ENCODE measurements at places on chromosomes 2 and 18.

- no peak for DNase-seq
Observed at GRCh38 chr18:50117863-50118262, 77.1 kb downstream of the MYO5B start.

DNA sequence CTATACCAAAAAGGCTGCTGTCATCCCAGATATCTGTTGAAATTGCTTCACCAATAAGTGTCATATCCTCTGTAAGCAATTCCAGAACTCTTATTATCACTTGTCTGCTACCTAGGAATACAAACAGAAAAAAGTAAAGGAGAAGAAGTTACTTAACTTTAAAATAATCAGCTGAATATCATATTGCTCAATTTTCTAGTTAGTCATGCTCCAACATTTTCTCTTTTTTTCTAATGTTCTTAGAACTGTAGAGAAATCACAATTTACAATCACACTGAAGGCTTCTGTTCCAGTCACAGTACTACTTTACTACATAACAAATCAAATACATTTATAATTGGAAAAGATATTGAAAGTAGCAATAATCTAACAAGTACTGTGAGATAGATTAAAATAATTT is 17.4 kb downstream of the RTTN start:
- no peak for DNase-seq

DNA sequence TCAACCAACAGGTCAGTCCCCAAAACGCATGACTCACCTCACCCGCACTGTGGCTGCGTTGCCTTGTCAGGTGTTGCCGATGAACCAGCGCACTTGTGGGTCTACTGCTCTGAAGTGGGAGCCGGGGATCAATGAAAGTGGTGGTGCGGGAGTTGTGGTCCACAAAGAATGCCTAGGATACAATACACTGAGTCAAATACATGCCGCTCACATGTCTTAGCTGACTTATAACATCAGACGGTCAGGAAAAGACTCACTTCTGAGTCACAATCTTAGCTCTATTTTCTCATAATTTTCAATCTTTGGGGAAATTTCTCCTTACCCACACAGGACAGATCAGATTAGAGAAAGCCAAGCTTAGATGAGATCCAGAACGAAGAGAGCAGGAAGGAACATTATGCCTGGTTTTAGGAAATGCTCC is 107.1 kb upstream of the STK17B start:
- no peak for DNase-seq

- no peak for DNase-seq
Observed at GRCh38 chr18:73101977-73102376, 234.2 kb upstream of the NETO1 start.

DNA sequence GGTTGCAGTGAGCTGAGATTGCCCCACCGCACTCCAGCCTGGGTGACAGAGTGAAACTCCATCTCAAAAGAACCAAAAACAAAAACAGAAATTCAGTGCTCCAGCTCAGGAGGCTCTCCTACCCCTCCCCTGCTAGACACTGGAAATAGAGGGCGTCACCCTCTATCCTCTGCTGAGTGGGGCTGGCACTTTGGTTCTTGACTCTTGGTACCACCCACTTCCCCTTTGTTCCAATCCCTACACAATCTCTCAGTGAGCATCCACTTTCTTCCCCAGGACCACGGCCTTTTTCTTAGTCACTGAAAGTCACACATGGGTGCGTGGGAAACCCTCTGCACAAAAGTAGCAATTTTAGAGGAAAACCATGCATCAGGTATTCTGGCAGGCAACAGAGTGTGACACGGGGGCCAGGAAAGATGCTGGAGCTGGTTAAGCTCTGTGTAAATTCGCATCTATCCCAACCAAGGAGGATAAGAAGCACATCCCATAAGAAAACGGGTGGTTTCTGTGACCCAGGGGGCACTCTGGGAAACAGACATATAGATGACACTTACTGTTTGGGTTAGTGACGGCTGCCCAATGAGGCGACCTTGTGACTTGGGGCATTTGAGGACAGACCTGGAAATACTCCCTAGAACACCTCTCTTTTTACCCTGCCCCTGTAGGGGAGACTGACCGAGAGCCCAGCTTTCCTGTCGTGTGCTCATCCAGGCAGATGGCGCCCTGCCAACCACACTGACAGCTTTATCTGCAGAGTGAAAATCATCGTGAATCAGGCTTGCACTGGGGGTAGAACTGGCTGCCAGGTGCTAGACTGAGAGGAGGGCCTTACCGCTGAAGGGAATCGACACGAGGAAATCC is 7.7 kb downstream of the HJURP start:
- no peak for DNase-seq

DNA sequence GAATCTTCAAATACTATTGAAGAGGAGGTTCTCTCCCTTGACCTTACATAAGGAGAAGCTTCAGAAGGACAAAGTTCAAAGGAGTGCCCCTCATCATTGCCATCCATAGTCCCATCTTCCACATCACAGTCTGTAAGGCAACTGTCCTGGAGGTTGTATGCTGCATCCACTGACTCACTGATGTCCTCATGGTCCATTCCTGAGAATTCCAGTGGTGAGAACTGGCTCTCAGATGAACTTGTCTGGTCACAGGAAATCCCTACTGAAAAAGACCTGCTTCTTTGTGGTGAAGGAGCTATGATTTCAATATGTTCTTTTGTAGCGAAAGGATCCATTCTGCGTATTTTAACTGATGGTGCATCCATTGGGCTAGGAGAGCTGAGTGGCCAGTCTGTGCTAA is 52.2 kb downstream of the EIF2AK3 start:
- no peak for DNase-seq

GRCh38 chr2:219513787-219514186 is 495 bp upstream of the ASIC4 start:
- DNase-seq = no peak

- DNase-seq = no peak
Observed at GRCh38 chr18:70659036-70659925, 370.4 kb downstream of the SOCS6 start.

GRCh38 chr2:102736110-102736409 is 25.8 kb upstream of the TMEM182 start:
- DNase-seq = peak; percentile 50

DNA sequence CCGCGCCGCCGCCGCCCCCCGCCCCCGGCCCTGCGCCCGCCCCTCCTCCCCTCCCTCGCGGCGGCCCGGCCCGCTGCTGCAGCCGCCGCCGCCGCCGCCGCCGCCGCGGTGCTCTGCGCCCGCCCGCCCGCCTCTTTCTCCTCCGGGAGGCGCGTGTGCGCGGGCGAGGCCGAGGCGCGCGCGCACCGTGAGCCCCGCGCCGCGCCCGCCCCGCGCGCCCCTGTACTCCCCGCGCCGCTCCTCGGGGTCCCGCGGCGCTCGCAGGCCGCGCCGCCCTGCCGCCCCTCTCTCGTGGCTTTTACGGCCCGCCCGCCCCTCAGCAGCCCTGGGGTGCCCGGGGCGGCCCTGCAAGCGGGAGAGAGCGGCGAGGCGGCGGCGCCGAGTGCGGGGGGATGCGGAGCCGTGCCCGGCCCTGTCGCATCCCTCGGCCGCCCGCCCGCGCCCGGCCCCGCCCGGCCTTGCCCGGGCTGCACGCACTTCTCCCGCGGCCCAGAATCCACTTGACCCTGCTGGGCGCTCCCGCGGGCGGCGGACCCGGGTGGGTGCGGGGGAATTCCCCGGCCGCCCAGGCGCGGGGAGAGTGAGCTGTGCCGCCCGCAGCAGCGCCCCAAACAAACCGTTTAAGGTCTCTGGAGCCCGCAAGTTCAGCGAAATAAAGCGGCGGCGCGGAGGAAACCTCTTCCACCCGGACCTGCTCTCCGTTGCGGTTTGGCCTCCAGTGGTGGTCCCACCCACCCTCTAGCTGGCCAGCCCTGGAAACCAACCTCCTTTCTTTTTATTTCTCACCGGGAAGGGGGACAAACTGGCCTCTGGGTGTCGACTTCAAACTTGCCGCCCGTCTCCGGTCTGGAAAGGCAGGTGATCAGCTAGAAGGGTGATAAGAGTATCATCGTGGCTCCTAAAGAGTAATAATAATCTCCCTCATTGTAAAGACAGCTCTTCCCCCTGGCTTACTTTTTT is 37.4 kb downstream of the AFF3 start:
- DNase-seq = no peak

DNA sequence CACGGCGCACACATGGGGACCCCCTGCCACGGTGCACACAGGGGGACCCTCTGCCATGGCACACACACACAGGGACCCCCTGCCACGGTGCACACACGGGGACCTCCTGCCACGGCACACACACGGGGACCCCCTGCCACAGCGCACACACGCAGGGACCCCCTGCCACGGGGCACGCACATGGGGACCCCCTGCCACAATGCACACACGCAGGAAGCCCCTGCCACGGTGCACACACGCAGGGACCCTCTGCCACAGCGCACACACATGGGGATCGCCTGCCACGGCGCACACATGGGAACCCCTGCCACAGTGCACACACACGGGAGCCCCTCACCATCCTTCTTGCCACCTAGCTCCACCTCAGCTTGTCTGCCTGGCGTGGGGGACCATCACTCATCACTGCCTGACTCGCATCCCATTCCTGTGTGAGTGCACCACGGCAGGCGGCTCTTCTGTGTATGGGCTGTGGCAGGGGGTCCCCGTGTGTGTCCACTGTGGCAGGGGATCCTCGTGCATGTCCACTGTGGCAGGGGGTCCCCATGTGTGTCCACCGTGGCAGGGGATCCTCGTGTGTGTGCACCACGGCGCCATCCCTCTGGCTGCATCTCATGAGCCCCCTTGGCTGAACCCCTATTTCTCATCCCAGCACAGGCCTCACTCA is 206.7 kb downstream of the EIPR1 start:
- no peak for DNase-seq
